ENCODE measurements at places on chromosomes 11 and 22.

GRCh38 chr11:88377646-88378045 lies 40.1 kb upstream of the CTSC start:
- no peak for DNase-seq

GRCh38 chr22:25131198-25131887 lies 68.3 kb upstream of the CRYBB3 start:
- no peak for DNase-seq

GRCh38 chr11:99781074-99781473 lies 760.3 kb downstream of the CNTN5 start:
- DNase-seq = no peak

GRCh38 chr11:2180789-2181370 lies 9.3 kb upstream of the TH start:
- DNase-seq = no peak

- no peak for DNase-seq
Measured at GRCh38 chr11:100785148-100785983, 98.3 kb downstream of the ARHGAP42 start.

DNA sequence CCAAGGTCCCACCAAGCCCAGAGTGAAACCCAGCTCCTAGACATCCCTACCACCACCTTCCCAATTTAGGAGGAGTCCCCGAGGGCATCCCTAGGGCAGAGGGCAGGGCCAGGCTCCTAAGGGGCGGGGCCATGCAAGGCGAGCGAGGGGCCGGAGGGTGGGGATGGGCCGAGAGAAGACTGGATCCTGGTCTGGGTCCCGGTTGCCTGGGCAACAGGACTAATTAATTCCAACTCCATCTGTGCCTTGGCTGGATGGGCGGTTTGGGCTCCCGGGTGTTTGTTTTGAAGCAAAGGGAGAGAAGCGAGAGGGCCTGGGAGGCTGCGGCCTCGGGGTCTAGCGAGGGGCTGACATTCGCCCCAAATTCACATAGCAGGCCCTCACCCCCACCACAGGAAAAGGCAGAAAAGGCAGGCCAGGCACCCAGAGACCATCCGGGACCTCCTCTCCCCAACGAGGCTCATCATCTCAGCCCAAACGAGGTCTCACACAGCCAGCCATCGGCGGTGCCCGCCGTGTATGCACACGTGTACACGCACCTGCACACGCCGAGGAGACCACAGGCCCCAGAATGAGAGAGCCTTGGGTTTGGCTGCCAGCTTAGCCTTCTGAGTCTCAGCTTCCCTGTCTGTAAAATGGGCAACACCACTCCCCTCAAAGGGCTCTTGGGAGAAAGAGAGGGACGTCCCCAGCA lies 23.9 kb downstream of the ELFN2 start:
- no peak for DNase-seq

DNA sequence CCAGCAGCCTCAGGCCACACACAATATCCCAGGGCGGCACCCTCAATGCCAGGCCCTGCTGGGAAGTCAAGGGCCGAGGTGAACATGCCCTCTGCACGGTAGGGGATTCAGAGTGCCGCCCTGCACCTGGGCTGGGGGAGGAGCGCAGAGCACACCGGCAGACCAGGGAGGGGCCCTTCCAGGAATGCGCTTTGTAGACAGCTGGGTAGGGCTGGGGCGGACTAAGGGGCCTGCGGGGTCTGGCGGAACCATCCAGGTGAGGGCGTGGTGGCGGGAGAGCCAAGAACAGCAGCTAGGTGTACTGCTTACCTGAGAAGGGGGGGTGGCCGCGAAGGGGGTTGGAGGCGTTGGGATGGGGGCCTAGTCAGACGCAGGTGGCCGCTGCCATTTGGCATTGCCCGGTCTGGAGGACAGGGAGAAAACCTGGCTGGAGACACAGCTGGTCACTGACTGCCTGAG lies 26.0 kb downstream of the DUSP8 start:
- no peak for DNase-seq

GRCh38 chr11:68293708-68294107 lies 18.7 kb upstream of the LRP5 start:
- no peak for DNase-seq

DNA sequence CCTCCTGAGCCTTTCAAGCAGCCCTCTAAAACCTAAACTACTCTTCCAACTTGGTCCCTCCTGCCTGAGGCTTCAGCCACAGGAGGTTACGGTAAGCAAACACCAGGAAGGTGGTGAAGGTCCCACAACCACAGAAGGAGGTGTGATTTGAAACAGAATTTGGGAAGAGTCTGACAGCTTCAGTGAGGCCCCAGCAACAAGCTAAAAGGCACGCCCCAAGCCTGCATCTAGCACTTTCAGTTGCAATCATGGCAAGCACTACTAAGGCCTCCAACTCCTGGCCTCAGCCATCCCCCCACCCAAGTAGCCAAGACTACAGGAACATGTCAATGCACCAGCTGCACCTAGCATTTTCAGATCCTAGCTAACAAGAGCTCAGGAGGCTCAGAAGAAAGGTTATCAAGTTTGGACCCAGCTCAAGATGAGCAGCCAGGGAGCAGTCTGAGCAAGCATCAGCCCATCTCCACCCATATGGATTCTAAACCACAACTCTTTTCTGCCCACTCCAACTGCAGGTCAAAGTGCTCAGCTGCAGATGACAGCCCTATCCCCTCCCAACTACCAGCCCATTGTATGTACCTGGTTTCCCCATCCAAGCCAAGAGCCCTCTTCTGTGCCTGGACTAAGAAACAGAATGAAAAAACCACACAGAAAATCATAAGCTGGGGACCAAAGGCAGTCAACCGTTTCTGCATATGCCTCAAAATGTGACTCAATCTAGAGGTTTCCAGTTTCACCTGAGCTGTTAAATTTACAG lies 10.4 kb upstream of the AHNAK start:
- DNase-seq = no peak

GRCh38 chr11:46983598-46983997 lies 47.0 kb downstream of the CSTPP1 start:
- DNase-seq = no peak

DNA sequence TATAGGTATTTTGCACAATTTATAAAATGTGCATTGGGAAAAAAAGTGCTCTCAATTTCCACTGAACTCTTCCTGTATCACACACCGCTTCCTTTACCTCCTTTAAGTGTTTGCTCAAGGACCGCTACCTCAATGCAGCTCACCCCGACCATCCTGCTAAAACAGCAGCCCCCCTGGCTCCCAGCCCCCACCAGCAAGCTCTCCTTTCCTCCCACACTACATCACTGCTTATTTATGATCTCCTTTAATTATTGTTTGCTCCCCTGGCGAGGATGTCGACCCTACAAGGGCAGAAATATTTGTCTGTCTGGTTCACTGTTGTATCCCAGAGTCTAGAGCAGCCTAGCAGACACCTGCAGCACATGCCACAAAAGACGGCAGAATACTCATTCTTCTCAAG lies 10.0 kb downstream of the SHANK2 start:
- DNase-seq = no peak

GRCh38 chr11:61325649-61326414 lies 7.1 kb downstream of the DDB1 start:
- DNase-seq = no peak

DNA sequence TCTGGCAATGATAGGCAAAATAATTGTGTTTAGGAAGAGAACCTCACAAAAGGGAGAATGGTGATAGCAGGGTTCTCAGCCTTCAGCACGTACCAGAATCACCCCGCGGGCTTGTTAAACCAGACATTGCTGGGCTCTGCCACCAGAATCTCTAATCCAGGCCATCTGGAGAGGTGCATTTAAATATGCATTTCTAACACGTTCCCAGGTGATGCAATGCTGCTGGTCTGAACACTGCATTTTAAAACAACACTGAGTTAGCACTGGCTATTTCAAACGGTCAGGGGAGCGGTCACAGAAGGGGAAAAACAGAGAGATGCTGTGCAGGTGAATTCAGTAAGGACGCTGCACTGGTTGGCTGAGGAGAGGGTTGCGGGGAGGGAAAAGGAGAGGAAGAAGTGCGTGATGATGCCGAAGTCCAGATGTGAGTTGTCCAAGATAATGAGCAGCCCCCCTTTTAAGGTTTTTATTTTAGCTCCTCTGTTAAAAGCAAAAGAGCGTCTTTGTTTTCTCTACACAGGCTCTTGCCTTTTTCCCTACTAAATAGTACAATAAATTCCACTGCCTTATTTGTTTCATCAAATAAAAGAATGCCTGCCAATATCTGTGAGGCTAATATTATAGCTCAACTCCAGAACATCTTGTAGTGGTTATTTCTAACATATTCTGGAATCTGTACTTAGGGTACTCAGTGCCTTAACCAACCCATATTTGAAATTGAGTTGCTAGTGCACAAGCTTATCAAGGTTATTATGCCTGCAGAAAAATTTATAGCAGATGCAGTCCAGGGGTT lies 109.6 kb upstream of the POU2AF2 start:
- no peak for DNase-seq

DNA sequence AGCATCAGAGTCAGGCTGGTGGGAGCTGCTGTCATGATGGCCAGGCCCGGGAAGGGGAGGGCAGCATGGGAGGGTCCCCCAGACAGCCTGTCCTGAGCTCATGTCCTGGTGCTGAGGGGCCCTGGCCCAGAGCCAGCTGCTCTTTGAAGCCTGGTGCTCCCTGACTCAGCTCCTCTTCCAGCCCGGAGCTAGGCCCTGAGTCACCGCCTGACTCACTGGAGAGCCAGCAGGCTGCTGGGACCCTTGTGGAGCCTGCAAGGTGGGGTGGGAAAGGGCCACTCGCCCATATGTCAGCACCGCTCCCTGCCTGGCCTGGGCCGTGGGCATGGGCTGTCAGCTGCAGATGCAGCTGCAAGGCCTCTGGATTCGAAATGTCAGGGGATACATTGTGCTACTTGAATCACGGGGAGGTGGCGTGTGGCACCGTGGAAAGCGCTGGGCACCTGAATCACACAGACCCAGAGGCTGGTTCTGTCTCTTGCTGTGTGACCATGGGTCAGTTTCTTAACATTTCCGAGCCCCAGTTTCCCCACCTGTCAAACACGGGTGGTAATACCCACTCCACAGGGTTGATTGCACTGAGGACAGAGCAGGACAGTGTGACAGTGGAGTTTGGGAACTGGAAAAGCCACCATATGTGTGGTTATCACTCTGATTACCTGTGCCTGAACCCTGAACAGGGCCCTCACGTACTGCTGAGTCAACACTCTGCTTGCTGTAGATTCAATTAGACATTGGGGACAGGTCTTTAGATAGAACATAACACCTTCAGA lies 4.4 kb downstream of the CACNA1I start:
- DNase-seq = no peak

DNA sequence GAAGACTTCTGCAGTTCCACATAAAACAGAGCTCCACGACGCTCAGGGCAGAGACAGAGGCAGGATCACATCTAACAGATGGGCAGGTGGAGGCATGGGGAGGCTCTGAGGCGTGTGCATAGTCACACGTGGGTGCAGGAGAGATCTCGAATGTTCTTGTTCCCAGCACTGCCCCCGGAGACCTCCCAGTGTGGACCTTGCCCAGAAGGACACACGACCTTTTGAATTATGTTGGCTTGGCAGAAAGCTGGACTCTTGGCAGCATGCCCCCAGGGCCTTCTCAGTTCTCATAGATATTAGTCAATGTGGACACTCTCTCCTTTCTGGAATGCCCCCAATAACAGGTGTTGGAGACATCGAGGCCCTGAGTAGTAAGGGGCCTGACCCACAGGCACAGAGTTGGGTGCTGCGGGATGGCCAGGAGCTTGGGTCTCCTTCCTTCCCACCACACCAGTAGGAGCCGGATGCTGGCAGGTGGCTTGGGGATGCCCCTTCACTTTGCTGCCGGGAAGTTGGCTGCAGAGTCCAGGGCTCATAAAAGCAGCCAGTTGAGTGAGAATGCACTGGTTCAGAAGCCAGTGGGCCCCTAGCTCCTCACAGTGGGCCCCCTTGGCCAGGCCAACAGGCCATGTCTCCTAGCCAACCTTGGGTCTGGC lies 12.1 kb downstream of the MYEOV start:
- DNase-seq = no peak

GRCh38 chr11:31783252-31783651 lies 27.9 kb downstream of the PAX6 start:
- no peak for DNase-seq

DNA sequence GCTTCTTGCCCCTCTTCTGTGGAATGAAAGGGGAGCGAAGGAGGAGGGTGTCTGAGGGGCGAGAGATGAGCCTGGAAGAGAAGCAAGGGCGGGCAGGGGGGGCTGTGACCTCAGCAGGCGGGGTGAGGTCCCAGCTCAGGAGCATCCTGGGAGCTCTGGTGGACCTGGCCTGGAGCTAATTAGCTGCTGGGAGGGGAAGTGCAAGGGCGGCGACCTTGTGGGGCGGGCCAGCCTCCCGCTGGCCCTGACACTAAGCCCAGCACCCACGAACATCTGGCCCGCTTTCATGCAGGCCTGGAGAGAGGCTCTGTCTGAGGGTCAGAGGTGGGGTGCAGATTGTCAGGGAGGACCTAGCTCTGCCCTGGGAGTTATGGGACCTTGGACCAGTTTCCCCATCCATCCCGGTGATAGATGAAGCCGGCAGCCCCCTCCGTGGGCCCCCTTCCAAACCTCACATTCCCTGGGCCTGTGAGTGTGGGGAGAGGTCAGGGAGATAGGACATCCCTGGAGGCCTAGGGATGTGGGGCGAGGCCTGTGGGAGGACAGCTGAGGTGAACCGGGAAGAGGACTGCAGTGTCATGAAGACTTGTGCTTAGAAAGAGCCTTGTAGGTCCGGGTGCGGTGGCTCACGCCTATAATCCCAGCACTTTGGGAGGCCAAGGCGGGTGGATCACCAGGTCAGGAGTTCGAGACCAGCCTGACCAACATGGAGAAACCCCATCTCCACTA lies 28.5 kb upstream of the CD82 start:
- no peak for DNase-seq

DNA sequence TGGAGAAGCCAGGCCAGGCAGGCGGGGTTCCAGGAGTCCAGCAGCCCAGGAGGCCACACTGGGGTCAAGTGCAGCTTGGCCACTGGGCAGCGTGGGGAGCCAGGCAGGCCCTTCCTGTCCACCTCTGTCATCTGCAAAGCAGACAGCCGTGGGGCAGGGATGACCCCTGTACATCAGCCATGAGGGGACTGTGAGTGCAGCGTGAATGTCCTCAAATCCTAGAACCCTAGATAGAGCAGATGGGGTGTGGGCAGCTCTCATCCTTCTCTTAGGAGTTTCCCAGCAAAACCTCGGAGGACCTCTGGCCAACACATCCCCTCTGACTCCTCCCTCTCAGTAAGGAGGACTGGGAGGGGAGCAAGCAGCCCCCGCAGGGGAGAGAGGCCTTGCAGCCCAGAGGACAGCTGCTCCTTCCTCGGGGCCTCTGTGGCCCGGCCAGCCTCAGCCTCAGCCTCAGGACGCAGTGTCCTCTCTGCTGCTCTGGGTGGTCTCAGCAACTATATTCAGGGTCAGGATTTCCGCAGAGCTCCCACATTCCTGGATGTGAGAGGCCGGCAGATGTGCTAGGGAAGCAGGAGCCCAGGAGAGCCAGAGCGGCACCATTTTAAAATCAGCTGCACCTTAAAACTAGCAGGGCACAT lies 820.5 kb downstream of the BRD1 start:
- DNase-seq = no peak

- DNase-seq = no peak
Measured at GRCh38 chr11:94882931-94883330, 90.4 kb downstream of the CWC15 start.

- DNase-seq = no peak
Measured at GRCh38 chr22:45009606-45010531, at the start of gene PHF21B. TSS of gene PHF21B (minus strand) at chr22:45010005. CDS start at chr22:45009549, 456 bp downstream.

- DNase-seq = no peak
Measured at GRCh38 chr22:37578002-37578401, 1.9 kb downstream of the LGALS2 start.

- no peak for DNase-seq
Measured at GRCh38 chr11:65506772-65507505, 8.1 kb downstream of the MALAT1 start.

Data from NCI-H2107 (cell line).